ENCODE measurements at places on chromosomes 2 and 18.

GRCh38 chr2:6025391-6025790 lies 333.2 kb downstream of the SOX11 start:
- no peak for DNase-seq

DNA sequence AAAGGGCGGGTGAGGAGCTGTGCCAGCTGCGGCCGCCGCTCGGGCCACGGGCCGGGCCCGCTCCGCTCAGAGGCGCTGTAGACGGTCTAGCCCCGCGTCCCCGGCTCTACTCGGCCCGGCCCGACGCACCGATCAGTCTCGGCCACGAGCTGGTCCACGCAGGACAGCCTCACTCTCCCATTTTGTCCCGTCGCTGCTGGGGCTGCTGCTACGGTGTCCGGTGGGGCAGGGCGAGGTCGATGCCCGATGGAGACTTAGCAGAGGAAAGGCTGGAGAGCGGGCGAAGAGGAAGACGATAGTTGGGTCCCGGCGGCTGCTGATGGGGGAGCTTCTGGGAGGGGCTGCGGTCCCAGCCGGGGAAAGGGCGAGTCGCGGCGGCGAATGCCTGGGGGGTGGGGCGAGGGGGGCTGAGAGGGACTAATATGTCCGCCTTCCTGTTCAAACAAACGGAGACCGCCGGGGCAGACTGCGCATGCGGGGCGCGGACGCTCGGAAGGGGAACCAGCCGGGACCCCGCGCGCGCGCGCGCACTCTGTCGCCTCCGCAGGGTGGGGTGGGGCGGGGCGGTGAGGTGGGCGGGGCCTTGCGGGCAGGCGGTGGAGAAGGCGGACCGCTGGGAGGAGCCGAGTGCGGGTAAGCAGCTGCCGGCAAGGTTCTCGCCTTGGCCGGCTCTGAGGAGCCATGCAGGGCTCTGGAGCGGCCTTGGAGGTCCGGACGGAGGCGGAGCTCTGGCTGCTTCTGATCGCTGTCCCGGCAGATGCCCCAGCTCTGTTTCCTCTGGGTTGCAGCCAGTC lies at the start of gene ROCK1:
TSS of gene ROCK1 (minus strand) at position 468 of the 794 bp plus-strand sequence. CDS start 903 bp downstream, outside the sequence.
- DNase-seq: peak; percentile 99

GRCh38 chr2:106025796-106026195 lies 168.3 kb downstream of the UXS1 start:
- DNase-seq: no peak

GRCh38 chr2:31835450-31835849 lies 175.4 kb downstream of the MEMO1 start:
- DNase-seq: no peak

DNA sequence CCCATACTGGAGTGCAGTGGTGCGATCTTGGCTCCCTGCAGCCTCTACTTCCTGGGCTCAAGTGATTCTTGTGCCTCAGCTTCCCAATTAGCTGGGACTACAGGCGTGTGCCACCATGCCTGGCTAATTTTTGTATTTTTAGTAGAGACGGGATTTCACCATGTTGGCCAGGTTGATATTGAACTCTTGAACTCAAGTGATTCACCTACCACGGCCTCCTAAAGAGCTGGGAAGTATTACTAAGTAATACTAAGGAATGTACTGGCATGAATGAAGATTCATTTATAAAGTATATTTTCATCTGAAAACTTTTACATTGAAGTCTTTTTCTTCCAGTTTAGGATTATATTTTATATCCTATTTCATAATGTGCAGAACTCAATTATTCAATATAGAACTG lies 38.1 kb downstream of the NUP35 start:
- DNase-seq: no peak

DNA sequence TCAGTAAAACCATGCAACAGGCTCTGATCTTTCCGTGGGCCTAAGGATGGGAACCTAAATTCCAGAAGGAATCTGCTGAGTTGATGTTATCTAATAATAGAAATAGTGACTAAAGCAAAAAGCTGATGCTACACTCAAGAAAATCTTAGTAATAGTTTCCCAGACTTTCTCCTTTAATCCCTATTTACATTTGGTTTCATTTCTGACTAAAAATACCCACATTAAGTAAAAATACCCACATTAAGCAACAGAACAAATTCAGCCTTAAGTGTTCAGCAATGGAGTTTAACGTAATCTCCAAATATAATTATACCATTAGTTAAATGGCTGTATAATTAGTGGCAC lies 50.3 kb downstream of the CCBE1 start:
- no peak for DNase-seq

GRCh38 chr2:128623776-128624761 lies 305.4 kb upstream of the HS6ST1 start:
- no peak for DNase-seq

GRCh38 chr2:234752966-234753365 lies 198.9 kb upstream of the SH3BP4 start:
- DNase-seq: no peak

DNA sequence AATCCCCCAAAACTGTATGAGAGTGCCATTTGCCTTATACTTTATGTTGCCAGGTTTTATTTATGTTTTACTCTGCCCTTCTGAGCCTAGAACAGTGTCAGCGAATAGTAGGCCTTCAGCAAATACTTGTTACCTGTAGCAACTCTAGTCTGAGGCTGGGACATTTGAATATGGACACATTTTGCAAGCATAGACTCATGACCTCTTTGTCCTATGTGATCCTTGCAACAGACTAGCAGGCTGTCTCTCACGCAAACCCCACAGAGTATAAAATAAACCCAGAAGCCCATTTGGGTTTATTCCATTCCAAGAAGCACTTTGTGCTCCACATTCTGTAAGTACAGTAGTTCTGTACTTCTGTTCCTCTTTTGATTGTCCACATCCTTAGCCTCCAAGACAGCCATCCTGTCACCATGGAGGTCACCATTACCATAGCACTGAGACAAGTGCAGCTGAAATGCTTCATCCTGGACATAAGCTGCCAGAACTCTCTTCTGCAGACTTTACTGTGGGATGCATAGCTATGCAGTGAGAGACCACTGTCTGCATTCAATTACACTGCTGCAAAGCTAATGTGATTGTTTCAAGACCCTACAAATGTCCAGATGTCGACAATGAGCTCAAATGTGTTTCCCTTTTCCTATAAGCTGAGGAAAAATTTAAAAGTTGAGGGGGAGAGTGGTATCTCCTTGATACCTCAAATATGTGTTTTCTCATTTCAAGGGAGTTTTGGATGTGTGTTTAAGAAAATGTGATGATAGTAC lies 425.7 kb downstream of the PID1 start:
- DNase-seq: no peak

DNA sequence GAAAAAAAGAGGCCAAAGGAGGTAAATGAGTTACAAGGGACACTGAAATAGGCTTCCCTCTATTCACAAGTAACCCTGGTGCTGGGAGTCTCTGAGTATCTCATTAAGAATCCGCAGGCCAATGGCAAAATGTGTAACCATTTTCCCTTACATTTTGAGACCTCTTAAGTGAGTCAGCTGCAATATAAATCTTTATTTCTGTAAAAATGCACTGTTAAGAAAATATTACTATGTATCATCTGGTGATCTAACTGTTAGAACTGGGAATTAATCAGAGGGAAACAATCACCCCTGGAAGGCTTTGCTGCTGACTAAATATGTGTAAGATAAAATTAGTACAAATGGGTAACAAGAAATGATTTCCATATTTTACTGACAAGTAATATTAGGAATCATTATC lies 483.1 kb upstream of the CHST9 start:
- no peak for DNase-seq

- DNase-seq: no peak
These were observed 88.2 kb downstream of the ACKR3 start for GRCh38 chr2:236657801-236658200.

DNA sequence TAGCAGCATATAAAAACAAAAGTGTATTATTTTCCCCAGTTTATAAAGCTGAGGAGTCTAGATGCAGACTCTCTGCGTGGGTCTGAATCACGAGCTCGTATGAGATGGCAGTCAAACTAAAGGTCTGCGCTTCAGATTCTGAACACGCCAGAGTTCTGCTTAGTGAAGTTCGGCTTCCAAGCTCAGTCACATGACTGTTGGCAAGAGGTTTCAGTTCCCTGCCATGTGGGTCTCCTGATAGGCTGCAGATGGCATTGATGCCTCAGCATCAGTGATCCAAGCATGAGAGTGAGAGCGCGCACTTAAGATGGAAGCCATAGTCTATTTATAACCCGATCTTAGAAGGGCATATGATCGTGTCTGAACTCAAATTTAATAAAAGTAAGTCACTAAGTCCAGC lies 242.8 kb upstream of the DOK6 start:
- no peak for DNase-seq
